Urinary bladder (tissue), 4 donors: ENCODE measurements at places on chromosomes 16 and 17. TPM values are rescaled to one million over a fixed set of nuclear protein-coding genes. Genes with fewer than 3 reads are reported as not detected.

GRCh38 chr17:57354673-57355072 is 98.3 kb downstream of the MSI2 start:
- no peak for DNase-seq

GRCh38 chr16:89422527-89422904 is 67.8 kb downstream of the ANKRD11 start:
- no peak for DNase-seq

ITGAE gene
- total RNA-seq: 14.0 TPM

ACBD4 gene
- 4.5 TPM for total RNA-seq

TBC1D3 gene
- total RNA-seq: not detected

- DNase-seq: no peak
Measured at GRCh38 chr16:68369697-68370580, 59.1 kb downstream of the PRMT7 start.

- DNase-seq: no peak
Measured at GRCh38 chr17:63688396-63689020, 11.4 kb downstream of the LIMD2 start.

GRCh38 chr17:68640242-68640989 is 39.2 kb upstream of the FAM20A start:
- DNase-seq: peak; percentile 33

DBF4B gene
- total RNA-seq: 7.1 TPM

GRCh38 chr16:88939245-88939971 is 37.6 kb downstream of the CBFA2T3 start:
- no peak for DNase-seq

GRCh38 chr16:25018972-25019617 is 3.9 kb upstream of the ARHGAP17 start:
- DNase-seq: no peak

DNA sequence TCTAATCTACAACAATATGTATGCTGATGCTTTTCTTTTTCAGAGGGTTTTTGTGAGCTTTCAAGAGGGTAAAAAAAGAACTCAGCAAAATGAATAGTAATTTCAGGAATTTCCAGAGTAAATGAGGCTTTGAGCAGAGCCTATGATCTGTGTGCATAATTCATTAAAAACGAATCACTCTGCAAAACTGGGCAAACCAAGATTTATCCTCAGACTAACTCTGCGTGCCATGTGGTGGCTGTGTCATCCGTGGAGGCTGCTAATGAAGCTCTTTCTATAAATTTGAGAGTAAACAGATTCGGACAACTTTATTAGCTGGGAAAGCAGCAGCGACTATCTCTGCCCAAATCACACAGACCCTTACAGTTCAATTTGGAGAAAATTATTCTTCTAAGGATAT is 83.8 kb downstream of the FOXL1 start:
- DNase-seq: no peak

DNA sequence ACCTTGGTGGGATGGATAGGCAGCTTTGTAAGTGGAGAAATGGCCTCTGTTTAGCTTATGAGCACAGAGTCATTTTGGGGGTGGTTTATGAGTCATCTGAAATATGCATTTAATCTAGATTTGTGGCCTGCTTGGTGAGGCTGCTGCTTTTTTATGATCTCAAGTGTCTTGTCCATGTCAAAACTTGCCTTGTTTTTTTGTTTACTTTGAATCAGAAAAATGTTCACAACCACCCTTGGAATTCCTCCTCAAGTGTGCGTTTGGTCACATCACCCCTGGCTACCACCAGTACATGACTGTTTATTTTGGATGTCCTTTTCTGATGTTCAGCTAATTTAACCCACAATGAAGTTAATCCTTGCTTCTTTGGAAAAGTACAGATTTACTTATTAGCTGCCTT is 64.6 kb downstream of the FTO start:
- DNase-seq: no peak

GRCh38 chr16:64469906-64470702 is 651.8 kb downstream of the CDH11 start:
- DNase-seq: no peak

GRCh38 chr16:62450291-62450690 is 414.1 kb upstream of the CDH8 start:
- no peak for DNase-seq
